GM03348 (cell line): ENCODE measurements at places on chromosomes 4 and X.

- DNase-seq, result no peak
Observed at GRCh38 chr4:43282534-43282933, 390.0 kb downstream of the GRXCR1 start.

GRCh38 chrX:131764216-131764615 lies 220.3 kb downstream of the OR13H1 start:
- no peak for DNase-seq

DNA sequence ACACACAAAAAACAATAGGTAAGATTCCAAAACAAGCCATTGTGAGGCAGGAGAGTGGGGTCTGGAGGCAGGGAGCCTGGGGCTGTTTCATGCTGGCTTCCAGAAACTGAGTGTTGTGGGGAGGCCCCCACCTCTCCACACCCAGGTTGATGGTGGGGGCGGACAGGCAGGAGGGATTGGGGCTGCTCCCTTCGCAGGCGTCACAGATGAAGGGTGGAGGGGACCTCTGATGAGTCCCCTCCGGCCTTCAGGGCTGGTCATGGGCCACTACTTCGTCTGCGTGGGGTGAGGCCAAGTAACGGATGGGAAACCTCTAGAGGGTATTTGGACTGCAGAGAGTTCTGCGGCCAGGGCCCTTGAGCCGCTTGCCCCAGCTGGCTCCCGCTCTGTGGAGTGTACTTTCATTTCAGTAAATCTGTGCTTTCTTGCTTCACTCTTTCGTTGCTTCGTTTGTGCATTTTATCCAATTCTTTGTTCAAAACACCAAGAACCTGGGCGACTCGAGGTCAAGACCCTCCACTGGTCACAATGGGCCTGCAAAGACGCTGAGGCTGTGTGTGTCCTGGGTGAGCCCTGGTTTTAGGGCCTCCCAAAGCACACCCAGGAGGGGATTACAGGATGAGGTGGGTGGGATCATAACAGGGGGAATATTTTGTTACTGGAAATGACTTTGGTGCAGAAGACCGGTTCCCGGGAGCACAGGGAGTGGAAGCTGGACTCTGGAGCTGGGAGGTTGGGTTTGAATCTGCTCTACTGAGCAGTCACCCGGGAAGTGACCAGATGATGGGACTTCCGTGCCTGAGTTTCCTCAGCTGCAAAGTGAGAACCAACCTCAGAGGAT lies 83.7 kb upstream of the ADRA2C start:
- DNase-seq, result no peak

GRCh38 chr4:24778464-24779225 lies 16.7 kb upstream of the SOD3 start:
- peak; percentile 81 for DNase-seq

DNA sequence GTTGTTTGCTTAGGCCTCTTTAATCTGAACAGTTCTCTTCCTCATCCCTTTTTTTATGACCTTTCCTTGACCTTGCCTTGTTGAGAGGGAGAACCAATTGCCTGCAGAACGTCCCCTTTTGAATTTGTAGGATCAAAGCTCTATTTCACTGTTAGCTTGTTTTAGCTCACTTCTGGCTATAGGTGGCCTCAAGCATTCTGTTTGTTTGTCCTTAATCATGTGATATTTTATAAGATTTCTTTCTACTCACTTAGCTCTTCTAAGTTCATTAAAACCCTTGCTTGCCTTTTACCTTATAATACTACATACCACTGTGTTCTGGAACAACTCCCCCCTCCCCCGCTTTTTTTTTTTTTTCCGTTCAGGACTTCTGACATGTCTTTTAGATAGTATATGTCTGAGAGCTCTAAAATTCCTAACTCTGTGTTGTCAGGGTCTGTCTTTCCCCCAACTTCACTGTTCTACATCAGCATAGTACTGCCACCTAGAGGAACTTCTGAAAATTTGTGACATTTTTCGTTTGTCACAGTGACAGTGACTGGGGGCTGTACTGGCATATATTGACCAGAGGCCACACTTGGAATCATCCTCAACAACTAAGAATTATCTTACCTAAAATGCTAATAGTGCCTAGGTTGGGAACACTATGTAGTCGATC lies 128.5 kb downstream of the LARP7 start:
- DNase-seq, result peak; percentile 41

DNA sequence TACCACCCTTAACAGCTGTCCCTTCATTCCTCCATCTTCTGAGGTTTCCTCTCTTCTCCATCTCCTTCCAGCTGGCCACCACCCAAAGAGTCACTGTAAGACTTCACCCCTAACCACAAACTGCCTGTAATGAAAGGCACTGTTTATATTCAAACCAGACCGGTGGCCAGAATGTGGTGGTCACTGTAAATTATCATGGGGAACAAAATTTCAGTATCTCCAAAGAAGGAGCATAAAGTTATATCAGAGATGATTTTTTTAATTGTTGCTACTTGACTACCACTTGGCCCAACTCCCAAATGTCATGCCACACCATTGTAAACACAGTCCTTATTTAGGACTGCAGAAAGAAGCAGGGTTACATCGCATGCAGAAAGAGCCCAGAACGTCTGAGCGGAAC lies 44.8 kb downstream of the SMARCA1 start:
- DNase-seq, result no peak

DNA sequence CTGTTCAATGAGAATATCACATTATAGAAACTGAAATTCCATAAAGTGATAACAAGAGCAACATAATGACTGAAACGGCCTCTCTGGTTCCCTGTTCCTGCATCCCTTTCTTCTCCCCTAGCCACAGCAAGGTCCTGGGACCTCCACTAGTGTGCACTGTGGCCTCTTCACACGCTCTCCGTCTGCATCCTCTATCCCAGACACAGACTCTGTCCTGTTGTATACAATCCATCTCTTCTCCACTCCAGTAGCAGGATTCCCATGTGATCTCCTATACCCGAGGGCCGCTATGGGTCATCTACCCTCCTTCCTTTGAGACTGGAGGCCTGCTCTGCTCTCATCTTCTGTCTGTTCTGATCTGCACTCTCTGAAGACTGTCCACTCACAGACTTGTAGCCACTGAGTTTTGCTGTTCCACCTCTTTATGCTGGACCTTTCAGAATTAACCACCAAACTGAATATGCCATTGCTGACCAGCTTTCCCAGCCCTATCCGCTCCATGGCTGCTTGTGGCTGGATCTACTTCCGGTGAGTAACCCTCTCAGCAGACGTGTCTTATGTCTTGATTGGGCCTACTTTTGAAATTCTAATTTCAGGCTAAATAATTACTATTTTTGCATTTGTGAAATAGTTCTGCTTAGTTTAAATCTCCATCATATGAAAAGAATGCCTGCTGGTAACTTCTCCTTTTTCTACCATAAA lies 105.1 kb upstream of the NAP1L5 start:
- DNase-seq, result no peak

DNA sequence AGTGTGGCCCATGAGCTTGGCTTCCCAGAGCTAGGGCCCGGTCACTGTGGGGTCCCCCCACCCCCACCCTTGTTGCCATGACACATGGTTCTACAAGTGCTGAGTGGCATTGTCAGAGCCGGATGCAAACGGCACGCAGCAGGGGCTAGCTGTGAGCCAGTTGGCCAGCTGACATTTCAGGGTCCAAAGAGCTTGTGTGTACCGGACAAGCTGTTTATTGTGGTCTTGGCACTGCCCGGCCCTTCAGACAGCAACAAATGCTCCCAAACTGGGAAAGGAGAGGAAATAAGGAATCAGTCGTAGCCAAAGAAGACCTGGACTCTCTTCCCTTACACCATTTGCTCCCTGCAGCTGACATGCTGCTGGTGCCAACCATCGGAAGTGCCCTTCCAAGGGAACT lies 36.8 kb downstream of the TSC22D3 start:
- DNase-seq, result no peak

DNA sequence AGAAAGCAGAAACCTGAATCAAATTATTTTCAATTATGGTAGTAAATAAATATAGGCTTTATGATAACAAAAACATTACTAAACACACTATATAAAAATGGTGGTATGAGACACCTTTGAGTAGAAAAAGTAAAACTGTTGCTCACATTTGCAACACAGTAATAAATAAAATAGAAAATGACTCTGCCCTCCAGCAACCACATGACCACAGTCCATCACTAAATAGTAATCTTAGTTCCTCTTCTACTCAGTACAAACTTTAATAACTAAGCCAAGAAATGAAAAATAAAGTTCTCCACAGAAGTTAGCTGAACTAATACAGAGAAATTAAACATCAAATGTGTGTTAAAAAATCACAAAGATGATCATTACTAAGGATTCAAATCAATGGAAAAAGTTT lies 108.5 kb downstream of the ADGRA3 start:
- DNase-seq, result no peak

- no peak for DNase-seq
Observed at GRCh38 chrX:14497184-14497666, 32.1 kb upstream of the GLRA2 start.

DNA sequence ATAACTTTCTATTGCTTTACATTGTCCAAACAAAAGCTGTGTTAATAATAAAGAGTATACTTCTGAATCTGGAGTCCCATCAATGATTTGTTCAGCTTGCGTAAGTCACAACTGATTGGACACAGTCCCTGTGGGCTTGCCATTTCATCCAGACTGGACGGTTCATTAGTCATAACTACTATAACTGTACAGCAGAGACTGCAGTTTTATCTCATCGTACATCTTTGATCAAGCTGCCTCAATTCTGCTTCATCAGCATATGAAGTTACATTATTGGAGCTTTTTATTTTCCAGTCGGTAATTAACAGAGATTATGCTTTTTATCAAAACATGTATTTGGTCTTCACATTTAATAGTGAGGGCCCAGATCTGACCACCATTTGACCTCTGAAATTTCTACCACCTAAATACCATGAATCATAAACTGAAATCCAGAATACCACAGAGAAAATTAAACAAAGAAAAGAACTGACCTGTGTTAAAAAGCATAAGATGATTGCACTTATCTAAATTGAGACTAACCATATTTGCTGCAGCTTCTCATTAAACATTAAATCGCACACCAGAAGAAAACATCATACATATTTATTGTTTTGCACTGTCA lies 12.5 kb upstream of the MAB21L2 start:
- no peak for DNase-seq

DNA sequence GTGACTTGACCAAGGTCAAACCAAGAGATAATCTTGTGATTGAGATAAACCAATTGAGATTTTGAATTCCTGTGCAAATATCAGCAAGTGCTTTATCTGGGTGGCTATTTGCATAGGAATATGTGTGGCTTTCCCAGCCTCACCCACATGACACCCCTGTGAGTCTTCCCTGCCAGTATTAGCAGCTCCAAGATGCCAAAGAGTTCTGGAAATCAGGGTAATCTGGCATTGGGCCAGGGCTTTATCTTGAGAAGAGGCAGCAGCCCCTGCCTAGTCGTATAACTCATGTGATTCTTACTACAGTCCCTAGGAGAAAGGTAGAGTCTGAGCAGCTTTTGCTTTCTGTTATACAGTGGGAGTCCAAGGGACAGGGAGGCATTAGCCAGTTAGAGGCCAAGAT lies 87.7 kb downstream of the RLIM start:
- DNase-seq, result no peak

GRCh38 chr4:2789351-2789750 lies 3.5 kb upstream of the SH3BP2 start:
- DNase-seq, result no peak

DNA sequence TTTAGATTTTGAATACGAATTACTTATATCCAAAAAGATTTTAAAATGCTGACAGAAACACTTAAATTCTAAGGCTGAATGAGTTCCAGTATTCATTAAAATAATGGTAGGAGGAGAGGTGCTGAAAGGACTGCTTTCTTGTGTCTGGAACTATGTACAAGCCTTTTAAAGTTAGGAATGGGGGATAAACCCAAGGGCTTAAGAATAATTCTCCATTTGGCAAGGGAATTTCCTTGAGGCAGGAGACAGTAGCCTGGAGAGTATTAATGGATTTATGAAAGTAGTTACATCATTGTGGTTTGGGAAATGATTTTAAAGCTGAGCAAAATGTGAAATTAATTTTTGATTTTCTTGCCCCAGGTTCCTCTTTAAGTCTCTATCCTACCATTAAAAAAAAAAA lies 266.5 kb upstream of the KCNIP4 start:
- no peak for DNase-seq

DNA sequence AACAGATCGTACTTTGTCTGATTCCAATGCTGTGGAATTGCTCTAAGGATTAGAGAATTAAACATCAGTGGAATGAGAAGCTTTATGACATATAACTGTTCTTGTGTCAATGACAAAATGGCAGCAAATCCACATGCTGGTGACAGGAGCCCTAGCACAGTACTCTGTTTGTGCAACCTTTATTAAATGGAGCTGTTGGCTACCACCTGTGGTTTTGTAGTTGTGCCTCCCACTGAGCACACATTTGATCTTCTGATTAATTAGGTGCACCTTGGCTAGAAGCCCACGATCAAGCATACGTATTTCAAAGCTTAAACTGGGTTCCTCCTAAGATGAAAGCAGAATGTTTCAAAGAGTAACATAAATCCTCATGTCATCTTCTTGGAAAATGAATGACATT lies 394.0 kb upstream of the IGFBP7 start:
- DNase-seq, result no peak

GRCh38 chr4:117637347-117637746 lies 396.9 kb upstream of the NDST3 start:
- DNase-seq, result no peak

- no peak for DNase-seq
Observed at GRCh38 chr4:81659051-81659450, 187.3 kb upstream of the RASGEF1B start.

GRCh38 chr4:148376151-148376550 lies 66.1 kb downstream of the NR3C2 start:
- no peak for DNase-seq

DNA sequence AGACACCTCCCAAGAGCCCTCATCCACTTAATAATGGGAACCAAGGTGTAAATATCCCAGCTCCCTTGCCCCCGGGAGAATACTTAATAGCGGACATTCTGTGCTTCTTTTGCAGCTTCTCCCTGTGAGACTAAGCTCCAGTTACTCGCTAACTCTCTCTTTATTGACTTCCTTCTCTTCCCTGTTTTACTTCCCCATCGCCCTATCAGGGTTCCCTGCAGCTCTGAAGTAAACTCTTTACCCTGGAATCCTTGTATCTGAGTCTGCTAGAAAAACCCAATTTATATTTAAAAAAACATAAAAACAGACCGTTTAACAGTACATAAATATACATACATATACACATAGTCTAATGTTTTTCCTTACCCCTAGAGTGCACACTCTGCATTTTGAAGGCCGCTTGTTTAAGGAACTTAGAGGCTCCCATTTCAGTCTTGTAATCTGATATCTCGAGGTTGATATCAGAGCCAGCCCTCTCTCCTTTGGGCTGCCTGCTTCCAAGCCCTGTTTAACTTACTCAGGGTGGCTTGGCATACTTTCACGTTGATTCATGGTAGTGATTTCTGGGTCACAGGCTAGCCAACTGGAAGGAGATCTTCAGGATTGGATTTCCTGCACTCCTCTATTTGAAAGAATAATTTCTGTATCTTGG lies 177.4 kb upstream of the SCML1 start:
- peak; percentile 67 for DNase-seq

GRCh38 chrX:68838571-68838910 lies 9.7 kb downstream of the EFNB1 start:
- no peak for DNase-seq

- DNase-seq, result no peak
Observed at GRCh38 chrX:152074163-152074562, 64.2 kb downstream of the MAGEA10 start.
